Non-pigmented ciliary epithelial cell (primary cell): ENCODE measurements at places on chromosomes 11 and 22.

DNA sequence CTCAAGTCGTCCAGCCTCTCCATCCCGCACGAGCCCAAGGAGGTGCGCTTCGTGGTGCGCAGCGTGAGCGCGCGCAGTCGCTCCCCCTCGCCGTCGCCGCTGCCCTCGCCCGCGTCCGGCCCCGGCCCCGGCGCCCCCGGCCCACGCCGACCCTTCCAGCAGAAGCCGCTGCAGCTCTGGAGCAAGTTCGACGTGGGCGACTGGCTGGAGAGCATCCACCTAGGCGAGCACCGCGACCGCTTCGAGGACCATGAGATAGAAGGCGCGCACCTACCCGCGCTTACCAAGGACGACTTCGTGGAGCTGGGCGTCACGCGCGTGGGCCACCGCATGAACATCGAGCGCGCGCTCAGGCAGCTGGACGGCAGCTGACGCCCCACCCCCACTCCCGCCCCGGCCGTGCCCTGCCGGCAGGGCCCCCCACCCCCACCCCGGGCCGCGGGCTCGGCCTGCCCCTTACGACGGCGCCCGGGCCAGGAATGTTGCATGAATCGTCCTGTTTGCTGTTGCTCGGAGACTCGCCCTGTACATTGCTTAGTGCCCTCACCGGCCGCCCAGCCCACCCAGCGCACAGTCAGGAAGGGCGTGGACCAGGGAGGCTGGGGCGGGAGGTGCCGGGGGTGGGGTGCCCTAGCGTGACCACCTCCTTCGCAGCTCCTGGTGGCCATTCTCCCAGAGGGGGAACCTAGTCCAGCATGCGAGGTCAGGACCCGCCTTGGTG lies 6.9 kb upstream of the ACR start:
- no peak for DNase-seq

- no peak for DNase-seq
Observed at GRCh38 chr11:70036971-70037882, 40.9 kb upstream of the ANO1 start.

DNA sequence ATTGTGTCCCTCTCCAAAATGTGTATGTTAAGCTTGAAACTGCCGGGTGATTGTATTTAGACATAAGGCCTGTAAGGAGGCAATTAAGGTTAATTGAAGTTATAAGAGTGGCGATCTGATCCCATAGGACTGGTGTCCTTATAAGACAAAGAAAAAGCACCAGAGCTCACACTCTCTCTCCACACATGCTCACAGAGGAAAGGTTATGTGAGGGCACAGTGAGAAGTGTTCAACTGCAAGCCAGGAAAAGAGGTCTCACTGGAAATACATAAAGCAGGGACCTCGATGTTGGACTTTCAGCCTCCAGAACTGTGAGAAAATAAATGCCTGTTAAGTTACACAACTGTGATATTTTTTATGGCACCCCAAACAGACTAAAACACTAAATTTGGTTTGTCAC lies 1233.8 kb upstream of the CNTN5 start:
- DNase-seq = no peak

- DNase-seq = no peak
Observed at GRCh38 chr11:76783294-76783895, at the start of gene TSKU. Gene TSKU, plus strand, starts transcription at chr11:76783356. Its CDS starts 12,261 bp downstream, at chr11:76795617.

DNA sequence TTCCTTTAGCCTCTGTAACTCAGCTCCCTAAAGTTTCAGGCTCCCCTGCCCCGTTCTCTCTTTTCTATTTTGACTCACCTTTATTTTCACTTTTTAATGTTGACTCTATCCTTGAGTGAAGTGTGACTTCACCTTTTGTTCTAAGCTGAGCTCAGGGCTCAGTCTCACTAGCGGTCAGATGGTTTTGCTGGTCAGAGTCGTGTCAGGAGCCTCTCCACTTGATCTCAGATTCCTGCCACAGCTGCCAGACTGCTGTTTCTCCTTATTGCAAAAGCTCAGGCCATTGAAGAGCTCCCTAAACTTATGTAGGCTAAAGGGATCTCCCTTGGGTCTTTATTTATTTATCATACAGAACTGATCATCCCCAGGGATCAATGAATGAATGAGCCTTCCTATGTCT lies 13.7 kb upstream of the POU2AF2 start:
- no peak for DNase-seq

DNA sequence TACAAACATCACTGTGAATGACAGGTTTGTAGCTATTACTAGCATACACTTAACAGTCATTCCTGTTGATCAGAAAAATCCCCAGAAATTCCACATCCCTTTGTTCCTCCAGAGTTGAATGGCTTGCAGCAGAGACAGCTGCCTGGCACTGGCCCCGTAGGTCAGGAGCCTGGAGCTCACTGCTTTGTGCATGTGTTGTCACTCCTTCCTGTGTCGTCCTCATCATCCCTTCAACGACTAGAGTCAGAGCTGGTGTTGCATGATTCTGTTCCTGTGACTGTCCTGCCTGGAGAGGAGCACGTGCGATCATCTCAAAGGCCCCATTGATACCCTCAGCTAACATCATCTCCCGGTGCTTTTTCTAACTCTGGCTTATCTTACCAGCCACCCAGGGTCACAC lies 58.3 kb downstream of the LDLRAD3 start:
- DNase-seq = no peak

DNA sequence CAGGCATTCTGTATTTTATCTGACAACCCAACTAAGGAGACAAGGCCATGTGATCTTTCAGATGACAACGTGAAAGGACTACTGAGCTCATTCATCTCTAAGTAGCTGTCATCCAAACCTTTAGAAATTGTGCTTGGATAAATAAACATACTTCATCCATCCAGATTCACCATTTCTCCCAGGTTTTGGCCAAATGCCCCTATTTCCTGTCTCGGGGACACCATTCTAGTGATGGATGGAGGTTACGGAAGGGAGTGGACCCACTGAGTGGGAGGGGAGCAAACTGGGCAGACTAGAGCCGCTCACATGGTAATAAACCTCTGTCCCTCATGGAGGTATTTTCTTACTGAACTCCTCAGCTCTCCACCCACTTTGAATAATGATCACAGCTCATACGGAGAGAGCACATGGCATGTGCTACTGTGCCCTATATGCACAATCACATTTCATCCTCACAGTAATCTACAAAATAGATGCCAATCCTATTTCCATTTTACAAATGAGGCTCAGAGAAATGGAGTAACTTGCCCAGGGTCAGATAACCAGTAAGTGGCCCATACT lies 114.4 kb downstream of the SLC1A2 start:
- DNase-seq = no peak

- DNase-seq = no peak
Observed at GRCh38 chr11:102465696-102466095, 13.1 kb upstream of the TMEM123 start.

DNA sequence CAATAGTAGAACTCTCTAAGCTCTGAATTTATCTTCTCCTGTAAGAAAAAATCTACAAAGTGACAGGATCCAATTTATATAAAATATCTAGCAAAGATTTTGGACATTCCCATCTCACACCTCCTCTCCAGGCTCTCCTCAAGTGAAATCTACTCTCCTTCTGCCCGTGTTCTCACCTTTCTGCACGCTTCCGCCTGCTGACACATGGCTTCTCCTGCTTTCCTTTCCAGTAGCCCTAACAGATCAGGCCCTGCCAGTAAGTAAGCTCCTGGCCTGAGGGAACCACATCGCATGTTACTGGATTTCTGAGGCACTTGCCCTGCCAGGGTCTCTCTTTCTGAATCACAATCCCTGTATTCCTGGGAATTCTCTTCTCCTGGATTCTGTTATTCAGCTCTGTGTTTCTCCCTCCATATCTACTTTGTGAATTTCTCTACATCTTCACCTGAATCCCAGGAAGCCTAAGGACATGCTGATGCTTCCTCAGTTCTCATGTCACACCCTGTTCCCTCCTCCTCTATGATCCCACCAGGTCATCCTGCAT lies 53.3 kb upstream of the TOP3B start:
- no peak for DNase-seq

- DNase-seq = no peak
Observed at GRCh38 chr22:34055525-34056200, 135.4 kb upstream of the LARGE1 start.

- no peak for DNase-seq
Observed at GRCh38 chr11:75504501-75504900, 21.2 kb downstream of the GDPD5 start.

DNA sequence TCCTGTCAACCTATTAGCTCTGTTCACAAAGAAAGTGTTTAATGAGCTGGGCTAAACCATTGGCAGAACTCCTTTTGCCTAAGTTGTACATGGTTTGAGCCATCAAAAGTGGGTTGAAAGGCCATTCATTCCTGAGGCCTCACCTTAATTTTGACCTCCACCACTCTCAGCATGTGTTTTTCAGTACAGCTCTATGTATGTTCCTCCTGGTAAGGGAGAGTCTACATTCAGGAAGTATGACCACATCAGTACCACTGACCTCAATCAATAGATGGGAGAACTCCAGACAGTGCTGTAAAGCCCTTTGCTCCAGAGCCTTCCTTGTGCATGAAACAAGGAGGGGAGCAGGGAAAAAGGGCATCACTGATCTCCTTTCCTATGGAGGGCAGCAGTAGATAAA lies 87.8 kb upstream of the CARD18 start:
- no peak for DNase-seq

DNA sequence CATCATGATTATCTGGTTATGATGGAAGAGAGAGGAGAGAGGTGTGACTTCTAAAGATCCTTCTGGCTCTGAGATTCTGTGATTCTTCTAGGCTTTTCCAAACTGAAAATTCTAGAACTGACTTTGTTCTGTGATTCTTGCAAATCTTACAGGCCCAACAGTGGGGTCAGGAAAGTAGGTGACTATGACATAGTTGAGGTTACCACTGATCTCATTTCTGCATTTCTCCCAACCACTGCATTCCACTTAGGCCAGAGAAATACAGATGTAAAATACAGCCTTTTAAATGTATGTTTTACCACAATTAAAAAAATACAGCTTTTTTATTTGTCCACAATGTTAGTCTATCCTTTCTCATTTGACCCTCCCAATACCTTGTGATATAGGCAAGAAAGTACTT lies 83.7 kb downstream of the STIM1 start:
- peak; percentile 80 for DNase-seq

GRCh38 chr11:17102462-17102861 lies 25.0 kb upstream of the RPS13 start:
- no peak for DNase-seq

GRCh38 chr11:122724520-122724919 lies 69.0 kb downstream of the UBASH3B start:
- no peak for DNase-seq

- no peak for DNase-seq
Observed at GRCh38 chr11:111982019-111982464, 43.2 kb upstream of the DLAT start.
